Ureter (tissue), 1 donor: ENCODE measurements at places on chromosomes 4 and X. TPM values are rescaled to one million over a fixed set of nuclear protein-coding genes. Genes with fewer than 3 reads are reported as not detected.

Gene ATOH1
- not detected for total RNA-seq

Gene SLC9A6
- 12.9 TPM for total RNA-seq

Gene FGF5
- not detected for total RNA-seq

Gene GASK1B
- 30.8 TPM for total RNA-seq

Gene AMER1
- 7.6 TPM for total RNA-seq

Gene CFAP299
- not detected for total RNA-seq

Gene SPANXA2
- not detected for total RNA-seq

Gene DNAAF6
- not detected for total RNA-seq

Gene CXCL10
- 0.34 TPM for total RNA-seq

Gene NRK
- total RNA-seq = 2.2 TPM

Gene TEX13D
- not detected for total RNA-seq

Gene LRAT
- total RNA-seq = 1.1 TPM

Gene MEPE
- total RNA-seq = not detected

Gene NLRP2B
- 0.16 TPM for total RNA-seq

Gene JADE3
- 11.4 TPM for total RNA-seq

Gene STARD8
- 10.9 TPM for total RNA-seq

Gene USP17L19
- not detected for total RNA-seq

Gene SEC24D
- 66.7 TPM for total RNA-seq

Gene SOWAHD
- total RNA-seq = 0.57 TPM

Gene ZCCHC18
- 0.49 TPM for total RNA-seq

Gene ADRA2C
- 18.4 TPM for total RNA-seq

Gene NPY2R
- total RNA-seq = not detected

Gene MCF2
- 0.68 TPM for total RNA-seq

Gene RTL9
- total RNA-seq = not detected

Gene VCX2
- not detected for total RNA-seq

Gene AKAP14
- total RNA-seq = not detected

Gene GALNTL6
- 0.29 TPM for total RNA-seq

Gene MAGEE1
- total RNA-seq = 3.2 TPM

Gene GLUD2
- total RNA-seq = 2.5 TPM

Gene DMRTC1B
- 1.1 TPM for total RNA-seq

Gene DOK7
- total RNA-seq = 4.5 TPM

Gene PLAC1
- total RNA-seq = 0.42 TPM

Gene GAGE2A
- total RNA-seq = not detected

Gene SH3RF1
- 33.2 TPM for total RNA-seq

Gene CRLF2
- 0.42 TPM for total RNA-seq

Gene SPIN4
- total RNA-seq = 4.7 TPM

Gene AKAP4
- total RNA-seq = not detected

Gene F8A2
- total RNA-seq = not detected

Gene FRMD7
- total RNA-seq = 1.6 TPM

Gene AMMECR1
- 12.2 TPM for total RNA-seq

Gene CPE
- 70.4 TPM for total RNA-seq

Gene CYBB
- 13.7 TPM for total RNA-seq

Gene REPS2
- 24.3 TPM for total RNA-seq

Gene LAS1L
- total RNA-seq = 41.1 TPM

Gene FSTL5
- total RNA-seq = not detected

Gene EIF4E
- total RNA-seq = 89.1 TPM

Gene PLP1
- total RNA-seq = 2.1 TPM

Gene CT45A2
- not detected for total RNA-seq

Gene SSX2B
- not detected for total RNA-seq
